ENCODE measurements at places on chromosomes 4 and X. TPM values are rescaled to one million over a fixed set of nuclear protein-coding genes. Genes with fewer than 3 reads are reported as not detected.
A peak's percentile ranks its signal among the peaks of the same experiment; 100 is the strongest.

The SCML2 gene
- 0.22 TPM for total RNA-seq

The OTUD5 gene
- total RNA-seq: 91.0 TPM

DNA sequence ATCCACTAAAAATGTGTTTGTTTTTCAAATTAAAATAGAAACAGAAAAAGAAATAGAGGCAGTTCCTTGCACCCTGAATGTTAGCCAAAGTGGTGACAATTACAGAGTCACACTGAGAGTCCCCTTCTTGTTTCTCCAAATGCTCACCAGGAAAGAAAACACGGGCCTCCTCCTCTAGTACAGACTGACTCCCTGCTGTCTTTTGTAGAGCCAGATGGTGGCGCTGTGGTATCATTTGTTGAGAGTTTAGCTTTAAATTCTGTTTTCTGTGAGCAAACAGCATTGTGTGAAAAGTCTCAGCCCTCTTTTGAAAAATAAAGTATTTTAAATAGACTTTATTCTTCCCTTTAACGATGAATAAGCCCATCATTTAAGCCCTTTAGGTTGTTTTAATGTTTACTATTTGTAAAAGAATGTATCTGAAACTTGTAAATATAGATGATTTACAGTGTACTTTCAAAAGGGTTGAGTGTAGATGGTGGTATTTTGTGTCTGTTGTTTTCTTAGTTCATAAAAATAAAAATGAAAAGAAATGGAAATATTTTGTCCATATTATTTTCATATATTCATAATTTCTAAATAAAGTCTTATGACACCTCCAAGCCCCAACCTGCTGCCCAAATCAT, 36.9 kb upstream of the ATOH1 start:
- no peak overlapping the region for H3K4me3 ChIP-seq
- H3K27ac ChIP-seq: no peak overlapping the region
- no peaks in the 10 kb centered on the region for H3K4me1 ChIP-seq
- DNase-seq: no peak

- peaks cover 9% of the 10 kb centered on the region for H3K27me3 ChIP-seq
- H3K4me1 ChIP-seq: peaks cover 24% of the 10 kb centered on the region
- peak overlapping the region; percentile 87 for H3K27ac ChIP-seq
- H3K36me3 ChIP-seq: peaks cover 2% of the 10 kb centered on the region
Measured at GRCh38 chr4:89434364-89434988, 126.9 kb upstream of the GPRIN3 start.

GRCh38 chrX:6163721-6164120, 64.9 kb downstream of the NLGN4X start:
- no peaks in the 10 kb centered on the region for H3K4me1 ChIP-seq
- H3K27me3 ChIP-seq: no peaks in the 10 kb centered on the region
- H3K27ac ChIP-seq: peak overlapping the region; percentile 14
- no peak for DNase-seq

GRCh38 chrX:154444755-154445246, 860 bp downstream of the FAM50A start:
- H3K27me3 ChIP-seq: no peaks in the 10 kb centered on the region
- no peaks in the 10 kb centered on the region for H3K36me3 ChIP-seq
- no peak overlapping the region for H3K27ac ChIP-seq
- H3K4me1 ChIP-seq: peaks cover 15% of the 10 kb centered on the region
- DNase-seq: no peak

DNA sequence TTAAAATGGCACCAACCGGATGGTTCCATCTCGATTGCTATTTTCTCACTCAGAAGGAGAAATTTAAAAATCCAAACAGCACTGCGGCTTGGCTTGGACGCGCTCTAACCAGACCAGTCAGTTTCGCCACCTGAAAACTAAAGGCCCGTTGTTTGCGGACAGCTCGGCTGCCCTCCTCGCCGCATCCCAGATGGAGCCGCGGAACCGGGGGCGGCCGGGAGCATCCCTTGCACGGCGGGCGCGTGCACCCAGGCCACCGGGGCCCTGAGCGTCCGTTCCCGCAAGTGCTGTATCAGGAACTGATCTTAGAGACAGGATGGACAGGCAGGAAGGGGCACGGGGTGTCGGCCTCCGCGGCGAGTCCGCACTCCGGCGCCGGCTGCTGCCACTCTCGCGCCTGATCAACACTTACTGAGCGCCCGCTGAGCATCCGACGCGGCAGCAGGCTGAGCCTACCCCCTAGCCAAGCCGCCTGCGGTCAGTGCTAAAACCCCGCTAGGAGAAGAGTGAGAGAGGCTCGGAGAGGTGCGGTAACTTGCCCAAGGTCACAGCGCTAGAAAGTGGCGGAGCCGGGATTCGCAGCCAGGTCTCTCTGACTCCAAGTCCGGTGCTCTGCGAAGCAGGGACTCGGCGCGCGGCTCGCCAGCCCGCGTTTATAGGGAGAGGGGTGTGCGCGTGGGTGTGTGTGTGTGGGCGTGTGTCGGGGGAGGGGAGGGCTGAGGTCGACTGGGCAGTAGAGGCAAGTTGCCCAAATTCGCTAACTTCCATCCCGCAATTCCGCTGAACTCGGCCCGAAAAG, at the start of gene CITED1:
TSS of gene CITED1 (minus strand) at position 629 of the 799 bp plus-strand sequence. CDS start 3,045 bp downstream, outside the sequence.
- H3K27me3 ChIP-seq: peaks cover 47% of the 10 kb centered on the region
- H3K27ac ChIP-seq: no peak within 1 kb of the TSS
- no peak for DNase-seq

The MAMLD1 gene
- 1.9 TPM for total RNA-seq

GRCh38 chr4:3747581-3747904, 18.6 kb upstream of the ADRA2C start:
- peaks cover 2% of the 10 kb centered on the region for H3K4me1 ChIP-seq
- H3K36me3 ChIP-seq: peaks cover 3% of the 10 kb centered on the region
- peaks cover 70% of the 10 kb centered on the region for H3K27me3 ChIP-seq
- no peak overlapping the region for H3K4me3 ChIP-seq
- no peak for DNase-seq

GRCh38 chr4:15729910-15730533, 27.2 kb downstream of the BST1 start:
- no peak overlapping the region for H3K4me3 ChIP-seq
- peaks cover 20% of the 10 kb centered on the region for H3K27me3 ChIP-seq
- peaks cover 14% of the 10 kb centered on the region for H3K4me1 ChIP-seq
- H3K27ac ChIP-seq: no peak overlapping the region
- DNase-seq: no peak

The ANKRD50 gene
- 0.44 TPM for total RNA-seq

DNA sequence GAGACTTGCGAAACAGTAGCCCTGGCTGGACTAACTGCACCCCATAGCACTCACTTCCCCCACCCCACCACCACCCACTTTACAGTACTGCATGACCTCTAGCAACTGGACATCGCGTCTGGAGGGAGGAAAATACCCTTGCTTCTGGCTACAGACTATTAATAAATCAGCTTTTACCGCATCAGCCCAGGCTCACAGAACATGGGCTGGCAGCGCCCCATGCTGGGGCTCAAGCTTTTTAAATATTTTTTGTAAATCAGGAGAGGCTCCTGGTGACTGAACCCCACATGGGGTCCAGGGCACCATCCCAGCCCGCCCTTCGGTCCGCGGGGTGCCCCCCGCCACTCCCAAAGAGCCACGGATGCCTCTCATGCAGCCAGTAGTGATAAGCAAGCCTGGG, 2.7 kb downstream of the HS6ST2 start:
- peaks cover 37% of the 10 kb centered on the region for H3K27me3 ChIP-seq
- no peak overlapping the region for H3K27ac ChIP-seq
- no peak for DNase-seq
- peak overlapping the region; percentile 77 for H3K4me3 ChIP-seq
- H3K4me1 ChIP-seq: peaks cover 5% of the 10 kb centered on the region

DNA sequence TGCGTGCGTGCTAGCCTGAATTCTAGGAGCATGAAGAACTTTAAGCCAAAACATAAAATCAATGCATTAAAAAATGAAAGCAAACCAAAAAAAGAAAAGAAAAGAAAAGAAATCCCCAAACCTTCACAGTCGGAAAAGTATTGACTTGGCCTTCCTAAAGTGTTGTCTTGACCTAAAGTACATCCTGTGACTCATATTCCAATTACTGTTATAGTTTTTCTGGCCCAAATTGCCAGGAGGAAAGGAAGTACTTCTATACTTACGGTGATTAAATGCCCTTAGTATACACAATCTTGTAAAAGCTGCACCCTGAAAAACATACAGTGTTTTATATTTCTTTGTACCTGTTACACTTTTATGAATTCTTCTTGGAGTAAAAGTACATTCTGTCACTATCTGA, 512.8 kb downstream of the ANKRD50 start:
- DNase-seq: no peak
- H3K4me1 ChIP-seq: no peaks in the 10 kb centered on the region
- H3K27me3 ChIP-seq: no peaks in the 10 kb centered on the region

- H3K27me3 ChIP-seq: no peaks in the 10 kb centered on the region
- H3K4me1 ChIP-seq: peaks cover 10% of the 10 kb centered on the region
- H3K4me3 ChIP-seq: no peak overlapping the region
- no peak for DNase-seq
- no peak overlapping the region for H3K27ac ChIP-seq
Measured at GRCh38 chrX:2457289-2458133, 43.3 kb downstream of the DHRSX start.

The EOLA2 gene
- 68.5 TPM for total RNA-seq

DNA sequence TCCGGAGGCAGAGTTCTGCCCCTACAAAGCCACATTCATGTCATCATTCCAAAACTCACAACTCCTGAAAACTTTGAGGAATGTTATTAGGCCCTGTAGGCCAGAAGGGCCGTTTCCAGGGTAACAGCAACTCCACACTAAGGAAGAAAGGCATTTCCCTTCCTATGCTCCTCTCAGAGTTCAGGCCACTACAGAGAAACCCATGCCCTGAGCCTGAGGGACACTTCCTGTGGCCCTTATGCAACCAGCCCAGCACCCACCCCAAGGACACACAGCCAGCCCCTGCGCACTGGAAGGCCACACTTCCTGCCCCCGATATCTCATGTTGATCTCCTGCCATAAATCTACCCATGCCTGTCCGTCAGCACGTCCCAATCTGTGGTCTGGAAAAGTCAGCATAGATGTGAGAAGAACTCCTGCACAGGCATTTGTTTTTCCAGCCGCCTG, 289.3 kb downstream of the BCOR start:
- H3K4me1 ChIP-seq: peaks cover 2% of the 10 kb centered on the region
- H3K27me3 ChIP-seq: no peaks in the 10 kb centered on the region
- DNase-seq: no peak
- no peak overlapping the region for H3K27ac ChIP-seq

DNA sequence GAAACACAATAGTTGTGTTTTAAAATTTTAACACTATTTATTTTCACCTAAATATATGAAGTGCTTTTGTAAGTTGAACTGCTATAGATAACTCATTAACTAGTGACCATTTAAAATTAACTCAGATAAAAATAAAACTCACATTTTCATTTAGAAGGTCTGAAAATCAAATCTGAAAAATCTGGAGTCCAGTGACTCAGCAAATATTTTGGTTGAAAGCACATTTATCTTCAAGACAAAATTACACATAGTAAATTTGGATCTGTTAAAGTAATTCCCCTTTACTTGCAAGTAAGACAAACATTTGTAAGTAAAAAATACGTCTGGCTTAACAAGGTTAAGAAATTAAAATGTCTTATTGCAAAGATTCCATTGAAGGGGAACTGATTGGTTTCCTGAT, 589.1 kb downstream of the TRIML1 start:
- no peaks in the 10 kb centered on the region for H3K27me3 ChIP-seq
- DNase-seq: no peak
- H3K27ac ChIP-seq: no peak overlapping the region
- no peaks in the 10 kb centered on the region for H3K36me3 ChIP-seq
- H3K4me1 ChIP-seq: no peaks in the 10 kb centered on the region
- no peak overlapping the region for H3K4me3 ChIP-seq

Measured in T-helper 17 cell (primary cell).